ENCODE measurements at places on chromosomes 4 and X.

- DNase-seq = peak; percentile 43
Observed at GRCh38 chr4:174214101-174214878, 69.2 kb downstream of the FBXO8 start.

DNA sequence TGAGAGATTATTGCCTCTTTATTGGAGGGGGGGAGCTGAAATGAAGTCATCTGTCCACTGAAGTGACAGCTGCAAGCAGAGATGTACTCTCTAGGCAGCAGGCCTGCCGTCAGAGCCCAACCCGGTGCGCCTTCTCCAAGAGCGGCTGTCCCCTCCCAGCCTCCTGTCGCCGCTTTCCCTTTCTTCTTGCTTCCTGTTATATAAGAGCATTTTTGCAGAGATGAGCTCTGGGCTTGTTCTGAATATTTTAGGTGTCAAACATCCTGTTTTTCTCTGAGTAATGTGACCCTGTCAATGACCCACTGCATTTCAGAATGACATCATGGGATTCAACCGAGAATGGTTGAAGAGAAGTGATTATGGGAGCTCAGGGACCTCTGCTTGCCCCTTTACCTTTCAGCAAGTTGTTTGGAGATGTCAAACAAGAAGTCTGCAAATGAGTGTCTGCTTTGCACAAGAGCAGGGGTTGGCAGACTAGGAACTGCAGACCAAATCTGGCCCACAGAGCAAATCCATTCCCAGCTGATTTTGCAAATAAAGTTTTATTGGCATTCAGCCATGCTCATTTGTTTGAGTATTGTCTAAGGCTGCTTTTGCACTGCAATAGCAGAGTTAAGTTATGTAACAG lies 79.9 kb downstream of the SLC9A6 start:
- peak; percentile 56 for DNase-seq

DNA sequence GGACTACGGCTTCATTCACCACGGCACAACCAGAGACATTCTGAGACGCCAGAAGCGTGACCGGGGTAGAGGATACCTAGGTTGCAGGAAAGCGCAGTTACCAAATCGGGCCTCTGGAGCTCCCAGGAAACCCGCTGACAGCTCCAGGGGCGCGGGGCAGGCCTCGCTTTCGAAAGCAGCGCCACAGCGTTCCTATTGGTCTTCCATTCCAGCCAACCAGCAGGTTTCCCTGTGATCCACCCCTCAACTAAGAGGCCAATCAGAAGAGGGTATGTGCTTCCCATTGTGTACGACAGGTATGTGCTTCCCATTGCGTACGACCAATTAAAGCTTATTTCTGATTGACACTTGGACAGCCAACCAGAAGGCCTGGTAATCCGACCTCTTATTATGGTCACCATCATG lies 14.9 kb downstream of the SNX12 start:
- DNase-seq = peak; percentile 19

GRCh38 chrX:50700921-50701320 lies 113.1 kb downstream of the SHROOM4 start:
- no peak for DNase-seq

- DNase-seq = no peak
Observed at GRCh38 chr4:27154706-27155105, 294.1 kb downstream of the STIM2 start.

- no peak for DNase-seq
Observed at GRCh38 chrX:29545878-29546277, 669.5 kb upstream of the MAGEB2 start.

DNA sequence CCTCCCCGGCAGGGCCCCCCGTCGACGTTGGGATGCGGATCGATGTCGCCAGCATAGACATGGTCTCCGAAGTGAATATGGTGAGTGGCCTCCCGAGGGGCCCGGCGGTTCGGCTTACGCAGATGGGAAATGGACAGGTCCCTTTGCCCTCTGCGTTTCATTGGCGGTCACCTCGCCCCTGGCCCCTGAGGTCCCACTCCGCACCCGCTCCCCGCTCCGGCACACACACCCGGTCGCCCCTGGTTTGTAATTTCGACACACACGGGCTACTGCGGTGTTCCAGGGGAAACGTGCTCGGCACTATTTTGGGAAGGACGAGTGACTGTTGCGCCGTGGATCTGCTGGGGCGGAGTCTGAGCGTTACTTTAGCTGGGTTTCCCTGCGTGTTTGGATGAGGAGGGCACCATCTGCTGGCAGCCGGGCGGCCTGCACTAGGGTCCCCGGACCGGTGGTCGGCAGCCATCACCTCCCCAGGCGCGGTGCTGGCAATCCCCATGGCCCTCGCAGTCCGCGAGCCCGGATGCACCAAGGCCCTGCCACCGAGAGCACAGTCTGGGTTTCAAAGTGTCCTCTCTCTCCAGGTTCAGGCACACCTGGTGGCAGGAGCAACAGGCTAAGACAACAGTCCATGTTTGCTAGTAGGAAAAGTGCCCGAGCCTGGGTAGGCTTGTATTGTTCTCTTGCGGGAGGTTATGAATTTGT lies 1.2 kb downstream of the GABRB1 start:
- peak; percentile 66 for DNase-seq

DNA sequence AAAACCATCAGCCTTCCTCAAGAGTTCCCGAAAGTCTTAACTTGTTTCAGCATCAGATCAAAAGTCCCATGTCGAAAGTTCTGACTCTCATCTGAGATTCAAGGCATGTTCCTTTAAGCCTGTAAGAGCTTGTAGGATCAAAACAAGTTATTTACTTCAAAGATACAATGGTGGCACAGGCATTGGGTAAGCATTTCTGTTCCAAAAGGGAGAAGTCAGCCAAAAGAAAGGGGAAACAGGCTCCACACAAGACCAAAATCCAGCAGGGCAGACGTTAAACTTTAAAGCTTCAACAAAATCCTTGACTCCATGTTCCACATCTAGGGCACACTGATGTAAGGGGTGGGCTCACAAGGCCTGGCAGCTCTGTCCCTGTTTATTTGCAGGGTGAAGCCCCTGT lies 91.7 kb downstream of the FHDC1 start:
- no peak for DNase-seq

- DNase-seq = no peak
Observed at GRCh38 chrX:12661464-12661863, 129.7 kb upstream of the PRPS2 start.

DNA sequence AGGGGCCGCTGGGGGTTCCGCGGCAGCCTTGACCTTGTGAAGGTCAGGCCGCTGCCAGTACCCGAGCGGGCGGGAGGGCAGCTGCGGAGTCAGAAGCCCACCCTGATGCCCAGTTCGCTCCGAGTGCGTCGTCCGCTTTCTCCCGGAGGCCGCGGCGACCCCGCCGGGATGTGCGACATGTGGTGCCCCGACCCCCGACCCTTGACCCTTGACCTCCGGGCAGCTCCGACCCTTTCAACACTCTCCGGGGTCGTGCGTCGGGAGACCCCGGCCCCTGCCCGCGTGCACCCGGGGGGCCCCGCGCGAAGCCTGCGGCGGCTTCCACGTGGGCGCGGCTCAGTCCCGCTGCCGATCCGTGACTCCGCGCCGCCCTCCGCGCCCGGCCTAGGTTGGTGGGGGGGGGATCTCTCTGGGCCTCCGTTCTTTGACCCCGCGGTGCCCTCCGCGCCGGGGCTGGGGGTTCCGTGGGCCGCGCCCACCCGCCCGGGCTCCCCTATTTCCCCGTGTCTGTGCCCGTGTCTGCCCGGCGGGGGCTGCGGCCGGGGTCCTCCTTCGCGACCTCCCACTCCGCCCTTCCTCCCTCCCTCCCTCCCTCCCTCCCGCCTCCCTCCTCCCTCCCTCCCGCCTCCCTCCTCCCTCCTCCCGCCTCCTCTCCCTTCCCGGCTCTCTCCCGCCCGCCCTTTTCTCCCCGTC lies 609 bp upstream of the SLC25A6 start:
- DNase-seq = no peak

DNA sequence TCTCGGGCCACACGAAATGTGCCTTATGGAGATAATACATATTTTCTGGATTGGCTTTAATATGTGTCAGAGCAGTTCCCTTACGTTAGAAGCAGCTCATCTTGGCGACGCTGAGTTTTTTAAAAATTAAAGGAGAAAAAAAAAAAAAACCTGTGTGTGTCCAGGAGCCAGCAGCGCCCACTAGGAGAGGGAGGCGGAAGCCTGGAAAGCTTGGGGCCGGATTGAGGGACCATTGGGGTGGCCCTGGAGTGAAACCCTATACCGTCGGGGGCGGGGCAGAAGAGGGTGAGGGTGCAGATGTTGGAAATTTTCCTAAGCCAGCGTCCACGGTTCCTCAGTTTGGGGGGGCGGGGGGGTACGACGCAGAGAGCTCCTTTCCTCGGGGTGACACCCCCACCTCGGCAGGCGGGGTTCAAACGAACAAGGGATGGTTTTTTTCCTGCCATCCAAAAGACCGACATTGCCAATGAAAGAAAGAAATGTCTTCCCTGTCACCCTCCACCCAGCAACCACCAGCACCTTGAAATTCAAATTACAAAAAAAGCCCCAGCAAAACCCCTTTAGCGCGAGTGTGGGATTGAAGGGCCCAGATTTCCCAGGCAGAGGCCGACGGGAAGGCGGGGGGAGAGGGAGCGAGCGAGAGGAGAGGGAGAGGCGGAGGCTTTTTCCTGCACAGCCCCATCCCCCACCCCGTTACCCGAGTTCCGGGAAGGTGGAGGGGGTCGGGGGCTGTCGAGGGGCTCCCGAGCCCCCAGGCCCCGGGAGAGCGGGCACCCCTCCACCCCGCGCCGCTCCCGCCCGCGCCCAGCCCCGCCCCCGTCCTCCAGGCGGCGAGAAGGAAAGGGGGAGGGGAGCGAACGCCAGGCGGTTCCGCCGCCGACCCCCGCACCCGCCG lies 859 bp downstream of the SMARCA1 start:
- peak; percentile 12 for DNase-seq

GRCh38 chrX:9885150-9885549 lies 82.0 kb upstream of the CLDN34 start:
- DNase-seq = peak; percentile 63

GRCh38 chr4:161869511-161869910 lies 294.3 kb downstream of the FSTL5 start:
- DNase-seq = no peak

- peak; percentile 92 for DNase-seq
Observed at GRCh38 chr4:121950212-121950679, 1.6 kb downstream of the TRPC3 start.

DNA sequence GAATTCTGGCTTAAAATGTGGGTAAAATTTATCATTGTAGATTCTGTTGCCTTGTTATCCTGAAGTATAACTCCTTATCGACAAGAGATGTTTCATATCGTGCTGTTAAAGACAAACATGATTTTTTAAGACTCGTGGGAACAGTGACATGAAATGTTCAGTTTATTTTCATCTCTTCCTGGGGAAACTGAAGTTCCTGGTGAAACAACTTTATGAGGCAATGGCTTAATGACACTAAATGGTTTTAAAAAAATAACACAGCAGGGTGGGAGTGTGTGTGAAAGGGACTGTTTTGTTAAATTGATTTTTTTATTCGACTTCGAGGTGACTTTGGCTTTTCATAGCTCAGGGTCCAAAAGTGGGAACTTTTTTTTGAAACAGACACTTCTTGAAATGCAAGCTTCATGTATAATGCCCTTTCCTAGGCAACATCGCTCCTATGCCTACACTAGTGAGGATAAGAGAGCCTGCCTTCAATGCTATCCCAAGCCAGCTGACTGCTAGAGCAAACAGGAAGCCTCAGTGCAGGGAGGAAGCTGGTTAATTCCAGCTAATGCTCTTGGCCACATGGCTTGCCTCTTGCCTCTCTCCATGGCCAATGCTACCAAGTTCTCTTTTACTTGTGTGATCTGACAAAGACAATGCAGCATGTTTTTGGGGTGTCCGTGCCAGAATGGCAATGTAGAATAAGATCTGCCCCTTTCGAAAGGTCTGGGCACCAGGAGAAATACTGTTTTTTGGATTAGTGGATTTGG lies 80.9 kb upstream of the PLAC1 start:
- no peak for DNase-seq

DNA sequence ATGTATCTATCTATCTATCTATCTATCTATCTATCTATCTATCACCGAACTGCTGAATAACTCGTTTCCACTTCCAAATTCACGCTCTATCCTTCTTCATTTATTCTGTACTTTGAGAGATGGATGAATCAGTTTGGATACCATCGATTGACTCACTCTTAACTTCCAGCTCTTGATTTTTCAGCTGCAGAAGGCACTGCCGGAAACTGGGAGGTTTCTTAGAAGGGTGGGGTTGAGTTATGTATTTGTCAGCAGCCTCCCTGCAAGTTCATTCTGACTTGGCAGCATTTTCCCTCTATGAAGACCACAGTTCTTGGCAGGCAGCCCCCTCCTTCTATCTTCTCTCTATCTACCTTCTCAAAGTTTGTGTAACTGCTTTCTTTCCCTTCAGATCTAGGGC lies 112.0 kb upstream of the MAGEB18 start:
- DNase-seq = no peak

DNA sequence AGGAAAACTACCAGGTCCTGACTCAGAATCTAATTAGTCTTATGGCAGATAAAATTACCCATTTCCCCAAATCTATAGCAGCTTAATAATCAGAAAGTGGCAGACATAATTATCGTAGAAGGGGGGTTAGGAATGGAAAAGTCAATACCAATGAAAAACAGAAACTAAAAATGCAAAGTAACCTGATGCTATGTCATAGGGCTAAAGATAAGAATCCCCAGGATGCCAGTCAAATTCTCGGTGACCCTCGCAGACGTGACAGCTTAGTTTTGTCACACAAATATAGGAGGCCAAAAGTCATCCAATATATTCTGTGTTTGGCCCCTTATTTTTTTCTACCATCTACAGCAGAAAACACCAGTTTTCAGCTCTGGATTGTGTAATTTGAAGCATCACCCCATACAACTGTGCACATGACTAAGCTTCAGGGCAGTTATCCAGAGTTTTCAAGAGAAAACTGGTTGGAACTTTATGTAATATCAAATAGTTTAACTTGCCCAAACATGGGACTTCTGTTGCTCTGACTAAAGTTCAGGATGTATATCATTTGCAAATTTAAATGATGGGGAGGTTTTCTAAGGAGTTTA lies 30.9 kb downstream of the RASSF6 start:
- DNase-seq = no peak

DNA sequence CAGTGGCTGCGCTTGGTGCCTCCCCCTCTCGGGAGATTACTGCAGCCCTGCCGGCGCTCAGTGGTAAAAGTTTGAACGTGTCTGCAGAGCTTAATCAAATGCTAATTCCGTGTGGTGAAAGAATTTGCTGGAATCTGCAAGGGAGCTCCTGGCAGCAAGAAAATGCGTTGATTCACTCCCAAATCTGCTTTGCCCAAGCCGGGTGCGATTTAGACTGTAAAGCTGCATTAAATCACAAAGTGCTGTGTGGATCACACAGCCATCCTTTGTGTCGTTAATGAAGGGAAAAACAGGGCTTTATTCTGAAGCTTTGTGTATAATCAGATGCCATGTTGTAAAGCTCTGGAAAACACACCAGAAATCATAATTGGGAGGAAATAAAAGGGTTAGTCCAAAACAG lies 444.1 kb downstream of the BCOR start:
- DNase-seq = no peak

- DNase-seq = no peak
Observed at GRCh38 chr4:7710126-7710525, 229.5 kb downstream of the AFAP1 start.

- DNase-seq = no peak
Observed at GRCh38 chr4:118881512-118882146, 7.0 kb upstream of the SYNPO2 start.

All from activated naive CD4-positive, alpha-beta T cell treated with anti-CD3 and anti-CD28 coated beads for 36 hours (primary cell).